Activated B cell treated with CpG ODN at 0.5 μM for 24 hours (primary cell): ENCODE measurements at places on chromosomes 3 and 15.

DNA sequence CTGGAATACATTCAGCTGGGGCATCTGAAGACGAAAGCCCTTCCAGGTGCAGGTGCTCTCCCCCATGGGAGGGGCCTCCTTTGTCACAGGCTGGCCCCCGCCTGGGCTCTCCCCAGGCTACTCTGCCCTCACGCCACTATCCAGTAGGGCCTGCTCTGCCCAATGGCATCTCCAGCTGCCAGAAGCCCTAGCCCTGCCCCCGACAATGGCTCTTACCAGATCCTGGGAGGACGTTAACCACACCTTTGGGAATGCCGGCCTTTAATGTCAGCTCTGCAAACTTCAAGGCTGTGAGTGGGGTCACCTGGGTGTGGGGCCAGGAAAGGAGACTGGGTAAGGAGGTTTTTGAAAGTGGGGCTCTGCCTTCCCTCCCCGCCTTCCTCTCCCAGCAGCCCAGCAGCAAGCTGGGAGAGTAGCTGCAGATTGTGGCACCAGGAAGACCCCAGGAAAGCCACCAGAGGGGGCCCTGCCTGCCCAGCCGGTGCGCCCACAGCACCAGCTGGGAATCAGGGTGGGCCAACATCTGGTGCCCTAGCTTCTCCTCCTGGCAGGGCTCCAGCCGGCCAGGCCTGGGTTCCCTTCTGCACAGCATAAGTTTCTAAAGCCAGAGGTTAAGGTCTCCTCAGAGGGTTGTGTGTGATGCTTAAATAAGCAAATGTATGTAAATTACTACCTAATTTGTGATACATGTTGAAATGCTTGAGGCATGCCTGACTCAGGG, 40.4 kb upstream of the SLC41A3 start:
- no peak overlapping the region for H3K4me3 ChIP-seq
- no peaks in the 10 kb centered on the region for H3K36me3 ChIP-seq
- peaks cover 3% of the 10 kb centered on the region for H3K27me3 ChIP-seq
- no peak overlapping the region for H3K27ac ChIP-seq
- H3K4me1 ChIP-seq, result no peaks in the 10 kb centered on the region
- peak; percentile 6 for DNase-seq

DNA sequence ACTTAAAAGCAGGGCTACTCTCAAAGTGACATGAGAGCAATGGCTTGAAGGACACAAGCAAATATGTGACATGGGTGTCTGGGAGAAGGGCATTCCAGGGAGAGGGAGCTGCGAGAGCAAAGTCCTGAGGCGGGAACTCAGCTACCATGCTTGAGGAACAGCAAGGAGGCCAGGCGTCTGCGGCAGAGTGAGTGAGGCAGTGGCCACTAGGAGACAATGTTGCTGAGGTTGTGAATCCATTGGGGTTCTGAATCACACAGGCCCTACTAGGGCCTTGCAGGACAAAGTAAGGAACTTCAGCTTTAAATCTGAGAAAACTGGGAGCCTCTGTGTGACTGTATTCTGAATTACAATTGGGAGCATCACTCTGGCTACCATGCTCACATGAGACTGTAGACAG, 94.1 kb upstream of the PRICKLE2 start:
- no peaks in the 10 kb centered on the region for H3K36me3 ChIP-seq
- no peaks in the 10 kb centered on the region for H3K4me1 ChIP-seq
- no peak overlapping the region for H3K4me3 ChIP-seq
- H3K27ac ChIP-seq, result no peak overlapping the region
- no peaks in the 10 kb centered on the region for H3K27me3 ChIP-seq

DNA sequence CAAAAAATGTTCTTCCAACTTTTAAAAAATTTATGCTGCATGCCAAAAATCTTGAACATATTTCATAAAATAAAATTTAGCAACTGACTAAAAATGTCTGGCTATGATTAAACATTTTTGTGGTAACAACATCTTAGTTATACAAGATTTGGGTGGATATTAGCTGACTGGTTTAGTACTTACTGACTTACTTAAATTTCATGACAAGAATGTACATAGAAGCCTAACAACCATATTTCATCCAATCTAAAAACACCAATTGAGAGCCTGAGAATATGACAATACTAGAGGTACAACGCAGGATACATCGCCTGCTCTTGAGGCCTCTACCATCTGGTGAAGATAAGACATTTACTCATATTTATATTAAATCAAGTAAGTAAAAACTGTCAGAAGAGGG, 34.6 kb downstream of the GNB4 start:
- H3K36me3 ChIP-seq, result peaks cover 46% of the 10 kb centered on the region
- no peak for DNase-seq

DNA sequence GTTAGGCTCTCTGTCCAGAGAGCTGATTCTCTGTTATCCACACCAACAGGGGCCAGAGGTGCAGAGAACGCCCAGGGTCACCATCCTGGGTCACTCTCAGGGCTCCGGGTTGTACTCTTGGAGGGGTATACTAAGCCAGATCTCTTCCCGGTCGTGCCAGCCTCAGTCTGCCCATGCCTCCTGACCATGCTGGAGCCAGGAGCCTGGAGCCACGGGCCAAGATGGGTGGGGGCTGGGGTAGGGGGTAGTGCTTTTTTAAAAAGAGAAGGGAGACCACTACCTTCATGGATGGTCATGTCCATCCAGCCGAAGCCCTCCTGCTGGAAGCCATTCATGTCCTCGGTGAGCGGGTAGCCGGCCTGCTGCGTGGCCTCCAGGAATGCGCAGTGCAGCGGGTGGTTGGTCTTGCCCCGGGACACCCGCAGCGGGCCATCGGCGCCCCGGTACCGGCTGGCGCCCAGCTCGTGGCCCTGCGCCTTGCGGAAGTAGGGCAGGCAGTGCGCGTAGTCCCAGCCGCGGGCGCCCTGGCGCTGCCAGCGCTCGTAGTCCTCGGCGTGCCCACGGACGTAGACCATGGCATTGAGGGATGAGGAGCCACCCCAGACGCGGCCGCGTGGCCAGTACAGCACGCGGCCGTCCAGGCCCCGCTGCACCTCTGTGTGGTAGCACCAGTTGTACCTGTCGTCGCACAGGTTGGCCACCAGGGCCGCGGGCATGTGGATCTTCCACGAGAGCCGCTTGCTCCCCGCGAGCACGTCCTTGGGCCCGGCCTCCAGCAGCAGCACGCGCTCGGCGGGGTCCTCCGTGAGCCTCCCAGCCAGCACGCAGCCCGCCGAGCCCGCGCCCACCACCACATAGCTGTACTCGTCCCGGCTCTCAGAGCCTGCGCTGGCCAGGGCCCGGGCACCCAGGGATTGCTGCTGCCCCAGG, 22.9 kb downstream of the CHDH start:
- no peaks in the 10 kb centered on the region for H3K36me3 ChIP-seq
- no peak for DNase-seq
- no peak overlapping the region for H3K4me3 ChIP-seq
- H3K27ac ChIP-seq, result no peak overlapping the region
- no peaks in the 10 kb centered on the region for H3K27me3 ChIP-seq

DNA sequence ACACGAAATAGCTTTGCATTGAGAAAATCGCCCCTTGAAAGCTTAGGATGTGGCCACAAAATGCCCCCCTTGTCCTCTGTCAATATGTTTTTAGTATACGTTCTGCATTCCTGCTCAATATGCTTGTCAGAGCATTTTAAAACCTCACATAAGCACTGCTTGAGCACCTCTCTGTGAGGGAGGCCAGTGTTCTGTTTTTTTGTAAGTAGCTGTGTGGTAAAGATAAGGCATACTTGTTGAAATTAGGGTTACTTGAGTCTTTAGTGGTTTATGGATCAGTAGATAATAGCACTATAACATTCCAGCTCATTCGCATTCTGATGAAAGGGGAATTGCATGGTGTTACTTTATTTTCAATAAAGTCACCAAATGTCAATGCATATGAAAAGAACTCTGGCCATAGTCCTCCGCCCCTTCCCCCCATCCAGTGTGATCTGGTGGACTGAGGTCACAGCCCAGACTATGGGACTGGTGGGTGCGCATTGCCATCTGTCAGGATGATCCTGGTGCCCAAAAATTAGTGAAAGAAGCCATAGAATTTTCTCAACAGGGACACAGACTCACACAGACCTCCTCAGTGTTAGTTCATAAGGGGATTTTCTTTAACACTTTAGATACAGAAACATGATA, 33.1 kb downstream of the IL1RAP start:
- no peak overlapping the region for H3K27ac ChIP-seq
- H3K4me3 ChIP-seq, result no peak overlapping the region
- no peaks in the 10 kb centered on the region for H3K4me1 ChIP-seq
- H3K27me3 ChIP-seq, result no peaks in the 10 kb centered on the region
- DNase-seq, result no peak

DNA sequence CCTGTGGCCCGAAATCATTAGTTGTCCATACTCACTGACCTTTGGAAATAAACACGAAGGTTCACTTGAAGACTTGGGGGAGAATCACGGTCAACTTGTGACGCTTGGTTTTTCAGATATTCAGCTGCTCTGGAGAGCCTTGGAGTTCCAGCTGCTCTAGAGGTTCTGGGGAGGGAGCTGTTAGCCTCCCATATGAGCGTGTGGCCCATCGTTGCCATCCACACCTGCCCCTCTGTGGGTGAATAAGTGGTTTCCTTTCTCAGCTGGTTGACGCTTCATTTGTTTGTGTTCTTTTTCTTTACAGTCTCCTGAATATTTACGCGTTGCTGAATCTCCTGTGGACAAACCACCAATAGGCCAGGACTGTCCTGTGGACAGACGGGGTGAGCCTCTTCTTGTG, 35.6 kb downstream of the APBA2 start:
- H3K36me3 ChIP-seq, result no peaks in the 10 kb centered on the region
- DNase-seq, result no peak
- H3K4me1 ChIP-seq, result no peaks in the 10 kb centered on the region

- H3K36me3 ChIP-seq, result peaks cover 7% of the 10 kb centered on the region
- H3K4me3 ChIP-seq, result no peak overlapping the region
- H3K27me3 ChIP-seq, result no peaks in the 10 kb centered on the region
- H3K4me1 ChIP-seq, result peaks cover 31% of the 10 kb centered on the region
- no peak for DNase-seq
Observed at GRCh38 chr3:194051366-194052149, 84.4 kb upstream of the HES1 start.

- H3K27me3 ChIP-seq, result no peaks in the 10 kb centered on the region
- no peak overlapping the region for H3K27ac ChIP-seq
- H3K36me3 ChIP-seq, result no peaks in the 10 kb centered on the region
- H3K4me1 ChIP-seq, result no peaks in the 10 kb centered on the region
- no peak overlapping the region for H3K4me3 ChIP-seq
Observed at GRCh38 chr3:77281721-77282120, 241.8 kb downstream of the ROBO2 start.

DNA sequence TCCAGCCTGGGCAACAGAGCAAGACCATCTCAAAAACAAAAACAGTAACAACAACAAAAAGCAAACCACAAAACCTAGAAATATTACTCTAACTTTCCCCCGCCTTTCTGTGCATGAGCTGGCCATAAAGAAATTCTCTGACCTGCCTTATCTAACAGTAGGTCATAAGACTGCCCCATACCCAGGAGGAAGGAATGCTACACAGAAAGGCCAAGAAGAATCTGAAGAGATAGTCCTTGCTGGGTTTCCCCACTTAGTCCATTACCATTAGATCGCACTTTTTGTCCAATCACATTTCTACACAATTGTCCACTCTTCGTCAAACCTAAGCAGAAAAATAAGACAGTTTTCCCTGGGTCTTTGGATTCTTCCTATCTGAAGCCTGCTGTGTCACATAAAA, 23.5 kb downstream of the CIAO2A start:
- H3K27ac ChIP-seq, result peak overlapping the region; percentile 73
- peaks cover 33% of the 10 kb centered on the region for H3K4me1 ChIP-seq
- no peak for DNase-seq
- H3K4me3 ChIP-seq, result no peak overlapping the region
- no peaks in the 10 kb centered on the region for H3K27me3 ChIP-seq

- H3K27me3 ChIP-seq, result peaks cover 6% of the 10 kb centered on the region
- no peaks in the 10 kb centered on the region for H3K36me3 ChIP-seq
- H3K27ac ChIP-seq, result no peak overlapping the region
- no peak overlapping the region for H3K4me3 ChIP-seq
Observed at GRCh38 chr15:58139989-58140522, 1.9 kb downstream of the AQP9 start.

- H3K27ac ChIP-seq, result no peak overlapping the region
- no peaks in the 10 kb centered on the region for H3K36me3 ChIP-seq
- DNase-seq, result no peak
Observed at GRCh38 chr3:149647812-149648211, 10.0 kb downstream of the WWTR1 start.

GRCh38 chr3:144096016-144096415, 124.4 kb downstream of the DIPK2A start:
- H3K4me1 ChIP-seq, result no peaks in the 10 kb centered on the region
- no peak overlapping the region for H3K4me3 ChIP-seq
- no peaks in the 10 kb centered on the region for H3K27me3 ChIP-seq
- H3K36me3 ChIP-seq, result no peaks in the 10 kb centered on the region

DNA sequence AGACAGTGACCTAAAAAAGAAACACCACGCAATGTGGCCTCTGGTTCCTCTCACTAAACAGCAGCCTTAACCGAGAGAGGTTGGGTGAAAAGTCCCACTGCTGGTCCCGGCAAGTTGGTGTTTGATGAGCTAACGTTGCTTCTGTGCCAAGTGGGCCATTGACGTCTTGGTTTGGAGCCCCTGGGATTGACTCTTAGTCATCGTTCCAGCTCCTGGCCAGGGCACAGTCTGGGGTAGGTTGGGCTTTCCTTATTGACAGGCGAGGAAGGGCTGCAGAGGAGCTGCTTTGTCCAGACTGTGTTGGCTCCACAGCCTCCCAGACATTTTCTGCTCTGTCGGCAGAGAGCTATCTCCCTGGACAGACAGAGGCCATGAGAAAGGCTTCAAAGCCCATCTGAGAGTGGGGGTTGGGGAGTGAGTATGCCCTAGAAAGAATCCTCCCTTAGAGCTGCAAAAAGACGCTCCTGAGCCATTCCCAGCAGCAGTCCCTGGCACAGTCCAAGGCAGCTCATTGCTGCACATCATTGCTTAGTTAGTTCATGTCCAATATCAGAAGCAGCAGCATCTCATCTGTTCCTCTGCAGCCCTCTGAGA, 28.6 kb upstream of the C3orf80 start:
- no peaks in the 10 kb centered on the region for H3K36me3 ChIP-seq
- H3K27me3 ChIP-seq, result no peaks in the 10 kb centered on the region
- DNase-seq, result no peak
- no peak overlapping the region for H3K4me3 ChIP-seq
- no peak overlapping the region for H3K27ac ChIP-seq

DNA sequence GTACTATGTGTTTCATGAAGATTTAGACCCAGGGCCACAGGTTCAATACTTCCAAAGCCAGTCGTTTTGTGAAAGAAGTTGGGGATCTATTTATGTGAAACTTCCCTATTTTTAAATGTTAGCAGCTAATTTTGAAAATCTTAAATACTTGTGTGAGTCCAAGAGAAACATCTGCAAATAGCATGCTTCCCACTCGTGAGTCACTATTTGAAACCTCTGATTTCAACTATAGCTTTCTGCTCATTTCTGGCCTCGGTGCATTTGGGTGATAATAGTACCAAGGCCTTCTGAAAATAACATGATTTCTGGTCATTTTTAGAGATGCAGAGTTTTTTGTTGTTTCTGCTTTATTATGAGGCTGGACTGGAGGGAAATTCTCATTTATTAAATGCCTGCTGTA, 110.0 kb downstream of the OPA1 start:
- H3K27me3 ChIP-seq, result no peaks in the 10 kb centered on the region
- peaks cover 32% of the 10 kb centered on the region for H3K4me1 ChIP-seq
- no peak for DNase-seq
- no peak overlapping the region for H3K27ac ChIP-seq

GRCh38 chr15:86295511-86295910, 215.8 kb downstream of the AGBL1 start:
- no peak overlapping the region for H3K4me3 ChIP-seq
- H3K27ac ChIP-seq, result no peak overlapping the region
- H3K27me3 ChIP-seq, result no peaks in the 10 kb centered on the region
- DNase-seq, result no peak
